Tibial nerve (tissue), 4 donors: ENCODE measurements at places on chromosomes 6 and 20.

GRCh38 chr6:49479308-49479970 is 16.3 kb downstream of the CENPQ start:
- H3K27ac ChIP-seq, result no peak overlapping the region
- no peak overlapping the region for H3K4me3 ChIP-seq
- no peaks in the 10 kb centered on the region for H3K27me3 ChIP-seq
- no peak for DNase-seq
- H3K4me1 ChIP-seq, result no peaks in the 10 kb centered on the region

DNA sequence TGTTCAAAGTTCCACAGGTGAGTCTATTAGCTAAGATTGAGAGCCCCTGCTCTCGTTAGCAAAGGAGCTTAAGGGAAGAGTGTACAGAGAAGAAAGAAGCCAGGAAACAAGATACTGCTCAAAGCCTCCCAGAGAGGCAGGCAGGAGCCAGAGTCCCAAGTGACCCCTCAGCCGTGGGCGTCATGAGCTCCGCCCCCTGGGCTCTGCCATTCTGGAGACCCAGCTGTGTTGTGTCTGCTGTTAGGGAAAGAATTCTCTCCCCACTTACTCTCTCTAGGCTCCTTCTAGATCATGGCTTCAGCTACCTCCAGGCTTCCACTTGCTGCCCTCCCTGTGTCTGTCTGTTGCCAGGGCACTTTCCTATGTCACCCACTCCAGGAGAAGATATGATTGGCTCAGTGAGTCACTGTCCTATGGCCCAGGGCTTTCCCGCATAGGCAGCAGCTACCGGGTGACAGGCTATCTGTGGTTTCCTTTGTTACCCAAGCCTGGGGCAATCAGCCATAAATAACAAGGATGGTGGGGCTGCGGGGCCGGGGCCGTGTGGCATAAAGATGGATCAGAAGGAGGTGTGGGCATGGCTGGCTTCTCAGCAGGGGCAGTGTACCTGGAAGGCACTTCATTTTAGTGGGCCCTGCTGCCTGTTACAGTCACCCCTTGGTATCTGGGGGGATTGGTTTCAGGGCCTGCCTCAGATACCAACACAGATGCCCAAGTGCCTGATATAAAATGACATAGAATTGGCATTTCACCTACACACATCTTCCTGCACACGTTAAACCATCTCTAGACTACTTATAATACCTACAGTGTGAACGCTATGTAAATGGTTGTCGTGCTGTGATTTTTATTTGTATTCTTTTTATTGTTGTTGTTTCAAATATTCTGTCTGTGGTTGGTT is 118.9 kb downstream of the ARMC2 start:
- no peaks in the 10 kb centered on the region for H3K27me3 ChIP-seq
- H3K4me1 ChIP-seq, result no peaks in the 10 kb centered on the region
- no peak for DNase-seq
- H3K27ac ChIP-seq, result no peak overlapping the region

GRCh38 chr6:71197267-71197666 is 91.3 kb upstream of the OGFRL1 start:
- no peaks in the 10 kb centered on the region for H3K4me1 ChIP-seq
- no peak overlapping the region for H3K4me3 ChIP-seq
- no peak overlapping the region for H3K27ac ChIP-seq
- no peaks in the 10 kb centered on the region for H3K27me3 ChIP-seq

DNA sequence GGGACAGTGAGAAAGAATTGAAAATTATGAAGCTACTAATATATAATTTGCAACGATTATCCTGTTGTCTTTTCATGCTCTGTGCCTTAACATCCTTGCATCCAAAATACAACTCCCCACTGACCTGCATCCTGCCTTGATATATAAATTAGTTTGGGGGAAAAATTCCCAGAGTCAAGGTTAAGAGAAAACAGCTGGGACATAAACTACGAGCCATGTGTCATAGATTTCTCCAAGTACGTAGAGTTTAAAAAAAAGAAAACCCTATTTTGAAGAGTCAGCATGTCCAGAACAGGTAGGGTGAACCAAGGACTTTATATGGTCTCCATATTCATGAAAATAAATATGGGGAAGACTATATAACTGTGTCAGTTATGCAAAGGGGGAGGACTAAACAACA is 123.8 kb upstream of the MARCKS start:
- H3K27ac ChIP-seq, result no peak overlapping the region
- no peak for DNase-seq
- H3K4me1 ChIP-seq, result peaks cover 3% of the 10 kb centered on the region

DNA sequence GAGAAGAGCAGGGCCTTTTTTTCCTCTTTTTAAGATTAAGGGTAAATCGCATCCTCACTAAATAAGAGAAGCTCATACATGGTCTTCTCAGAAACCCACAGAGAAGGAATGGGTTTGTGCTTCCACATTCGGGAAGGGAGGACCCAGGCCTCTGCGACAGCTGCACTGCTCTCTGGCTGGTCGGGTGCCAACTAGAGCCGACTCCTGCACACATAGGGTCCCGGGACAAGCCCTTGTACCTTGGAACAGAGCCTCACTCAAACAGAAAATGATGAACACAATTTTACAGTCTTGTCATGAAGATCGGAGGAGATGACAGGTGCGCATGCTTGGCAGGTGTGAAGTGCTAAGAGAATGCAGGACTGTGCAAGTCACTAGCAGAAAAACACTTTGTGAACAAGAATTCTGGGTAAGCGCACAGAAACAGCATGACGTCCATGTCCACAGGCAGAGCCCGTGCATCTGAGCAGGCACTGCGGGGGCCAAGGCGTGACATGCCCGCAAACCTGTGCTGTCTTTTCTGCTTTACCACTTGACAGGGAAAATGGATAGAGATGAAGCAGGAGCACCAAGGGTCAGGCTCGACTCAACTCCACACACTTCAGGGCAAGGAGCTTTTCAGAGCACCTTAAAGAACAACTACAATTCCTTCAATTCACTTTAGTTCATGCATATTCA is 101.0 kb upstream of the MPC1 start:
- no peak overlapping the region for H3K4me3 ChIP-seq
- no peak for DNase-seq
- H3K27me3 ChIP-seq, result no peaks in the 10 kb centered on the region
- H3K4me1 ChIP-seq, result no peaks in the 10 kb centered on the region
- no peak overlapping the region for H3K27ac ChIP-seq

GRCh38 chr20:16574656-16575355 is 1.6 kb upstream of the KIF16B start:
- DNase-seq, result peak; percentile 70
- no peaks in the 10 kb centered on the region for H3K4me1 ChIP-seq
- H3K36me3 ChIP-seq, result no peaks in the 10 kb centered on the region
- H3K4me3 ChIP-seq, result peak overlapping the region; percentile 65

GRCh38 chr6:108748959-108749358 is 99.3 kb upstream of the ARMC2 start:
- H3K36me3 ChIP-seq, result no peaks in the 10 kb centered on the region
- no peak overlapping the region for H3K27ac ChIP-seq
- H3K27me3 ChIP-seq, result no peaks in the 10 kb centered on the region
- no peaks in the 10 kb centered on the region for H3K4me1 ChIP-seq
- H3K4me3 ChIP-seq, result no peak overlapping the region

DNA sequence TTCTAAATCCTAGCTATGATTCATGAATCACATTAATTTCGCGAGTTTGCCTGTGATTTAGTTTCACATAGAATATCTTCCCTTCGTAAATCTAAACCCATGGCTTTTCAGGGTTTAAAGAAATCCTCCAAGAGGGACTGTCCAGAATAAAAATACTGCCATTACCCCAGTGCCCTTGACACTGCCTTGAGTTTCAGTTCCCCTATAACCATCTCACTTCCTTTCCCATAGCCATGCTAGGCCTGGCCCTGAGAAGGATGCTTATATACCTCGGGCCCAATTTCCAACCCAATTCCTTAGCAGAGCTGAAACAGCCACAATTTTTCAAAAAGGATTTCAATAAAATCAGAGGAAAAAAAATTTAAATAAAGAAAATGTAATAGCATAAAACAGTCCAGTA is 697.3 kb downstream of the FRK start:
- no peaks in the 10 kb centered on the region for H3K4me1 ChIP-seq
- DNase-seq, result no peak
- H3K4me3 ChIP-seq, result no peak overlapping the region
- no peaks in the 10 kb centered on the region for H3K27me3 ChIP-seq
- H3K36me3 ChIP-seq, result no peaks in the 10 kb centered on the region

- DNase-seq, result no peak
- no peak overlapping the region for H3K4me3 ChIP-seq
- no peaks in the 10 kb centered on the region for H3K36me3 ChIP-seq
- H3K4me1 ChIP-seq, result no peaks in the 10 kb centered on the region
These were observed 70.5 kb downstream of the NINL start for GRCh38 chr20:25514747-25515340.

GRCh38 chr6:157779705-157780604 is 43.1 kb upstream of the SNX9 start:
- H3K36me3 ChIP-seq, result no peaks in the 10 kb centered on the region
- no peak for DNase-seq
- H3K4me1 ChIP-seq, result no peaks in the 10 kb centered on the region
- H3K4me3 ChIP-seq, result no peak overlapping the region

DNA sequence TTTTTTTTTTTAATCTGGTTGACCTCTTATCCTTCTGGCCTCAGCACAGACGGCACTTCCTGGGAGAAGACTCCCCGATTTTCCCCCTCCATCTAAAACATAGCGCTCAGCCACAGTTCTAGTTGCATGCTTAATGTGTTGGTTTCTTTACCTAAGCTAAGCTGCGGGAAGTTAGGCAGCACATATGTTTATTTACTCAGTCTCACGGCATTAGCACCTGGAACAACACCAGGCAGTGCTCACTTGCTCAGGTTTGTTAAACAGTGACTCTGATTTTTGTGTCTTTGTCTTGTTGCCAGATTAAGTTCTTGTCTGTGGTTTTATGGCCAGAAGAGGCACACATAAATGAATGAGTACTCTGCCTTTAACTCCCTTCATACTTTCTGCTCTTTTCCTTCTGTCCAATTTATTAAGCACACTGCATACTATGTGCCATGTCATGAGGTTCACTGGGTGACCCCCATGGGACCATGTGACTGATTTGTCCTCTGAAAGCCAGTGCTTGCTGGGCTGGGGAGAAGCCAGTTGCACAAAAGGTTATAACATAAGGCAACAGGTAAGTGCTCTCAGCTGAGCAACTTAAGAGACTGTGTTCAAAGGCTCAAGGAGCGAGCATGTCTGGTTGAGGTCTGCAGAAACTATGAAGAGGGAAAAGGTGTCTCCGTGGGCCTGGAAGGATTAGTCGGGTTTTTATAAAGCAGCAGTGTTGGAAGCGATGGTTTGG is 93.6 kb downstream of the RPP40 start:
- DNase-seq, result no peak
- no peak overlapping the region for H3K27ac ChIP-seq
- H3K27me3 ChIP-seq, result no peaks in the 10 kb centered on the region
- H3K4me3 ChIP-seq, result no peak overlapping the region

DNA sequence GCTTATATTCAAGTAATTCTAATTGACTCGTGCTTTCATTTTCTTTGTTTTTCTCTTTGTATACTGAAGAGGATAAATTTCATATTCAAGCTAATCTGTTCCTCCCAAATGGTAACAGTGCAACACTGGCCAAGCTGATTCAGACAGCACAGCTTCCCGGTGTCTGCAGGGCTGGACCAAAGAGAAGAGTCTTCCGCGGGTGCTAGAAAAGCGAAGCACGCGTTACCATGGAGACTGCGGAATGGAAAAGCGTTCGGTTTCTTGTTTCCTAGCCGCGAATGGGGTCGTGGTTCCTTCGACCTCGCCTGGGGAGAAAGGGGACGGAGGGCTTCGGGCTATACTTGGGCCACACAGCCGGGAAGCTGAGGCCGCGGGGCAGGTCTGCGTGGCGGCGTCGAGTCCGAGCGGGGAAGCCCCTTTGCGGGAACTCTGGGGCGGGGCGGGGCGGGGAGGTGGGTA is 6.2 kb upstream of the ZNF311 start:
- H3K36me3 ChIP-seq, result no peaks in the 10 kb centered on the region
- H3K27ac ChIP-seq, result no peak overlapping the region
- peaks cover 12% of the 10 kb centered on the region for H3K27me3 ChIP-seq
- H3K4me3 ChIP-seq, result peak overlapping the region; percentile 67
- peaks cover 9% of the 10 kb centered on the region for H3K4me1 ChIP-seq

DNA sequence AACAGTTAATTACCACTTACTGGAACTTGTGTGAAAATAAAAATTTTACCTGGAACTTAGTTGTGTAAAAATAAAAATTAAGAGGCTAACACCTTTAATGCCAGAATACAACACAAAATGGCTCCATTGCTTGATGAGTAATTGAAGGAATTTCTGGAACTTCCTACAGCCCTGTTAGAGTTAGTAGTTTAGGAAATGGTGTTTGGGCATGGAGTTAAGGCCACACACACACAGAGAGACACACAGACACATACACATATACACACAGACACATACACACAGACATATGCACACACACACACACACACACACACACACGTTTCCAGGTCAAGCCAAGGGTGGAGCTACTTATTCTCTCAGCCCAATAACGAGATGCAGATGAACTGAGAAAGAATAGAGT is 20.6 kb upstream of the CST3 start:
- DNase-seq, result no peak
- H3K4me1 ChIP-seq, result peaks cover 7% of the 10 kb centered on the region
- no peak overlapping the region for H3K27ac ChIP-seq
- no peaks in the 10 kb centered on the region for H3K36me3 ChIP-seq
- H3K4me3 ChIP-seq, result no peak overlapping the region

GRCh38 chr6:38604700-38605099 is 35.0 kb downstream of the BTBD9 start:
- H3K27ac ChIP-seq, result no peak overlapping the region
- H3K36me3 ChIP-seq, result no peaks in the 10 kb centered on the region
- no peaks in the 10 kb centered on the region for H3K27me3 ChIP-seq

DNA sequence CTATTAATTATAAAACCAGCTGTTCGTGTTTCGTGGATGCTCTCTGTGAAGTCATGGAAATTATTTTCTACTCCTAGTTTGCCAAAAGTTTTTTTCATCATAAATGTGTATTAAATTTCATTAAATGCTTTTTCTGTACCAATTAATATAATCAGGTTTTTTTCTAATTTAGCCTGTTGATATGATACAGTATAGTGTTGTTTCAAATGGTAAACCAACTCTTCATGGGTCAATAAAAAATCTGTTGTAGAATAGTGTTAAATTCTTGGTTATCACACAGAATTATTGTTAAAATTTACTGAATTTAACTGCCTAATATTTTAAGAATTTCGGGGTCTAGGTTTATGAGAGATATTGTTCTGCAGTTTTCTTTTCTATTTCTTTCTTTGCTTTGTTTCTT is 505.9 kb upstream of the MANEA start:
- no peaks in the 10 kb centered on the region for H3K36me3 ChIP-seq
- no peaks in the 10 kb centered on the region for H3K27me3 ChIP-seq
- no peak for DNase-seq
- H3K4me3 ChIP-seq, result no peak overlapping the region
- H3K27ac ChIP-seq, result no peak overlapping the region
- no peaks in the 10 kb centered on the region for H3K4me1 ChIP-seq

- H3K27ac ChIP-seq, result no peak overlapping the region
- no peaks in the 10 kb centered on the region for H3K36me3 ChIP-seq
- no peak overlapping the region for H3K4me3 ChIP-seq
- H3K4me1 ChIP-seq, result no peaks in the 10 kb centered on the region
- no peaks in the 10 kb centered on the region for H3K27me3 ChIP-seq
- DNase-seq, result no peak
These were observed 16.9 kb downstream of the GFOD1 start for GRCh38 chr6:13470238-13471140.

- H3K4me3 ChIP-seq, result no peak overlapping the region
- no peak overlapping the region for H3K27ac ChIP-seq
- DNase-seq, result no peak
- H3K27me3 ChIP-seq, result no peaks in the 10 kb centered on the region
- H3K4me1 ChIP-seq, result peaks cover 5% of the 10 kb centered on the region
These were observed 64.3 kb downstream of the NOL4L start for GRCh38 chr20:32520927-32521203.
